ENCODE measurements at places on chromosomes 7 and 10.

GRCh38 chr7:99137411-99138180 is 6.3 kb downstream of the SMURF1 start:
- no peak for DNase-seq

DNA sequence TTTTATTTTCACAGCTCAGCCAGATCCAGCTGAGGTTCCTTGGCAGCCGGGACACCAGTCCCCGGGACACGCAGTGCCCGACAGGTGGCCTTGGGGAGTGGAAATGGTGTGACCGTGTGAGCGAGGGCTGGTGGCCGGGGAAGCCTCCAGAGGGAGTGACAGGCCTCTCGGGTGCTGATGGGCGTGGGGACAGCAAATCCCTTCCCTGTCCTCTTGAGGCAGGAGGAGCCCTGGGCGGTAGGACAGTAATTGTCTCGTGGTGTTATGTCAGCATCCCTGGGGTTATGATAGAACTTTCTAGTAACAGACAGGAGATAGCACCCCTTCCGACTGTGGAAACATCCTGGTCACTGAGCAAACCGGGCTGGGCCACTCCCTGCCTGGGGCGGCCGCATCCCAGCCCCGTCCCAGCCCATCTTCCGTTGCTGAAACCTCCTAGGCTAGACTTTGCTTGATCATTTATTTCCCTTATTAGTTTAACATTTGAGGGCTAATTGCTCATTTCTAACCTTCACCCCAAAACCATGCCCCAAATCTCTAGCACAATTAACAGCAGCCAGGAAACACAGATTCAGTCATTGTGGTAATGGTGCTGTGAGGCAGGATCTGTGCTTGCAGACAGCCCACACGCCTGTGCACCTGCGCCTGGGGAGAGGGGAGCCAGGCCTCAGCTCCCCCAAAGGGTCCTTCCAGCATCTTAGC is 63.3 kb downstream of the ELFN1 start:
- no peak for DNase-seq

- DNase-seq, result no peak
Measured at GRCh38 chr7:28406192-28406591, 6.1 kb upstream of the CREB5 start.

DNA sequence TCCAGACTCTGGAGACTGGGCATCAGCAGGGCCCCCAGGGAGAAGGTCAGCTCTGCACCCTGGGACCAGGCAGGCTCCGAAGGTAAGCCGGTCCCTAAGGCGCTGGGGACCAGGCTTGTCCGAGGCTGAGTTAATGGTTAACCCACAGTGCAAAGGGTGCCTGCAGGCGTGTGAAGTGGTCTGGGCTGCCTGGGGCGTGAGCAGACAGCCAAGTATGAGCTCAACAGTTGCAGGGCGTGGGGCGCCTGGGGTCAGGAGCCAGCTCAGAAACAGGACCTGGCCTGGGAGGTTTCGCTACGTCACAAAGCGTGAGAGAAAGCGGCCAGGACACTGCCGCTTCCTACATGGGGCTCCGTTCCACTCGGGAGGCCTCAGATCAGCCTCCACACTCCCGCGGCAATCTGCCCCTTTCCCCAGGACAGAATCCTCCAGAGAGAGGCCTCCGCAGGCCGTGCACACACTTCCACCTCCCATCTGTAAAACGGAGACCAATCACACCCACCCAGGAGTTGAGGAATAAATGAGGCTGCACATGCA is 16.0 kb downstream of the PDGFA start:
- DNase-seq, result no peak

DNA sequence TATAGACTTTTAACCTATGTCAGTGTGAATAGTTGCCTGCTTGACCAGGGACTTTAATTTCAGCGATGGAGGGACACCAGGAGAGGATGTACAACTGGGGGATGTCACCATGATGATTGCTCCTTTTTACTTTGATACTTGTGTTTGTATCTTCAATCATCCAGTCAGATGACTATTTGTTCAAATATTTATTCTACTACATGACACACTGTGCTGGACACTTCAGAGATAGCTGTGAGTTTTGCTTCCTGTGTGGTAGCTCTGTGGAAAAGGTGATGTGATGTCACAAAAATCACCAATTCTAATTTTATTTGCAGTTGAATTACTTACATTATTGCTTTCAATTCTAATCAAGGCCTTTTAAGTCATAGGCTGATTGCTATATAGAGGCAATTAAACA is 62.7 kb upstream of the CREB5 start:
- no peak for DNase-seq
